ENCODE measurements at places on chromosomes 11 and 22.

GRCh38 chr22:47259990-47260389, 497.5 kb downstream of the TBC1D22A start:
- DNase-seq: no peak

- no peak for DNase-seq
Observed at GRCh38 chr22:46662226-46662625, 42.0 kb downstream of the GRAMD4 start.

DNA sequence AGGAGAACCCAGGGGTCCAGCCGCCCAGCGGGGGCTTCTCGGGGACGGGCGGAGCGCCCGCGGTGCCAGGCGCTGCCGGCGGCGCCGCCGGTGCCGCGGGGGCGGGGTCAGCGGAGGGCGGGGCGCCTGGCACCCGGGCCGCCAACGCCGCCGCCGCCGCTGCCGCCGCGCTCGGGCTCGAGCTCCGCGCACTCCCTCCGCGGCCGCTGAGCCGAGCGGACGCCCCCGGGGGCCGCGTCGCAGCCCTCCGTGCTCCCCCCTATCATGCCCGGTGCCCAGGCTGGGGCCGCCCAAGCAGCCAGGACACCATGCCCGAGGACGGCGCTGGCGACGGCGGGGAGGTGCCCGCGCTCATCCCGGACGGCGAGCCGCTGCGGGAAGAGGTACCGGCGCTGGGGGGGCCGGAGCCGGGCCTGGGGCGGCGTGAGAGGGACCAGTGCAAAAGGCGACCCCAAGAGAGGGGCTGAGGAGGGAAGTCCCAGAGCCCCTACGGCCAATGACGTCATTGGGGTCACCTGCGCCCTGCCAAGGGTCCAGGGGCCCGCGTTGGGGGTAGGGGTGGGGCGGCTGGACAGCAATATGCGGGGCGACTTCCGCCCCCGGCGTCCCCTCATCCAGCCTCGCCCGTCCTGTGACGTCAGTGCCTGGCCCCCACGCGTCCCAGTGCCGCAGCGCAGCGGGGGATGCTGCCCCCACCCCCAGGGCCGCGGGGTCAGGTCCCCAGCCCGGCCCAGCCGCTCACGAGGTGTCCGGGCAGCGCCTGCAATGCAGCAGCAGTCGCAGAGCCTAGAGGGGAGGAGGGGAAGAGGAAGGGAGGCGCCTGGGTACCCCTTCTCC, at the start of gene TMEM151A:
TSS of gene TMEM151A (plus strand) at position 189 of the 837 bp plus-strand sequence. CDS start at position 309, 120 bp downstream.
- DNase-seq: peak; percentile 86

DNA sequence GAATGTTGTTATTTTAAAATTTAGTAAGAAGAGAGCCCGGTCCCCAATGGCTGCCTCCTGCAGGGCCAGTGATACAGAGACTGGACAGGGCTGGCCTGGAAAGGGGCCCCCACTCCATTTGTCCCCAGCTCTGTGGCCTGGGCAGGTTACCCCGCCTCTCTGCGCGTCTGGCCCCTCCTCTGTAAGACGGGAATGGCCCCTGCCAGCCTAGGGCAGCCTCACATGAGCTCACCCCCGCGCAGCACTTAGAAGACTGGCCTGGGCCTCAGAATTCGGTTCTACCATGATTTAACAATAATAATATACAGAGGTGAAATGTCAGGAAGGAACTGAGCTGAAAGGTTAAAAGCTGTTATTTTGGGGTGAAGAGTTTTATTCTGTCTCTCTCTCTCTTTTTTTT, 1.3 kb downstream of the APOBEC3G start:
- no peak for DNase-seq

- no peak for DNase-seq
Observed at GRCh38 chr22:36743011-36743410, 32.9 kb downstream of the IFT27 start.

DNA sequence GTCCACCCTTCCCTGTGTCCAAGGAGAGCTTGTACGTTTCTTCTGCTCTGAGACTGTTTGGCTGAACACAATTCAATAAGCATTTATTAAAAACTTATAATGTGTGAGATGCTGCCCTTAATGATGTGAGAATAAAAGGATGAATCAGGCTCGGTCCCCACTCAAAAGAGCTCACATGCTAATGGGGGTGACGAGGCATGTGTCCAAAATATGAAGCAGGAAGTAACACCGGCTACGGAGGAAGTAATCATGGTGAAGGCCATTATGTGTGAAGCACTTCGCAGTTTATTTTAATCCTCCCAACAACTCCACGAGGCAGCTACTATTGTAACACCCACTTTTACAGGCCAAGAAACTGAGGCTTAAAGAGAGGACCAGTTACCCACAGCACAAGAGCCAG, 3.4 kb upstream of the RASD2 start:
- no peak for DNase-seq

GRCh38 chr11:19820100-19820499, 107.5 kb downstream of the NAV2 start:
- DNase-seq: peak; percentile 71

GRCh38 chr11:71189768-71190315, 62.5 kb downstream of the SHANK2 start:
- DNase-seq: peak; percentile 43

- DNase-seq: no peak
Observed at GRCh38 chr11:116910378-116910777, 73.0 kb upstream of the APOA1 start.

- no peak for DNase-seq
Observed at GRCh38 chr11:123316003-123316402, 114.1 kb upstream of the GRAMD1B start.

GRCh38 chr11:71940561-71941219, 11.8 kb downstream of the RNF121 start:
- DNase-seq: peak; percentile 15

DNA sequence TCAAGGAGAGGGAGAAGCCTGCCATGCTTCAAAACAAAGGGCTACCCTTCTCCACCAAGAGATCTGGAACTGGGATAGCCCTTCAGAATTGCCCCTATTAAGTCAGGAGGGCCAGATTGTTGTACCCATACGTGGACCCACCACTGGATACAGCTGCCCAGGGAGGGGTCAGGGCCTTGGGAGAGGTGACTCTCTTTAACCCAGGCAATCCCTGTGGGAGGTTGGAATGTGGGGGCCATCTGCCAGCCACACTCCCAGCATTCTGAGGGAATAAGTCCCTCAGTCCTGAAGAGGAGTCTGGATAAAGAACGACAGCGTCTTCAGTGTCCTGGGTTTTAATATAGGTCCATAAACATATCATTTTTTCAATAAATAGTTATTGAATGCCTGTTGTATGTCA, 588.2 kb upstream of the TENM4 start:
- DNase-seq: no peak

DNA sequence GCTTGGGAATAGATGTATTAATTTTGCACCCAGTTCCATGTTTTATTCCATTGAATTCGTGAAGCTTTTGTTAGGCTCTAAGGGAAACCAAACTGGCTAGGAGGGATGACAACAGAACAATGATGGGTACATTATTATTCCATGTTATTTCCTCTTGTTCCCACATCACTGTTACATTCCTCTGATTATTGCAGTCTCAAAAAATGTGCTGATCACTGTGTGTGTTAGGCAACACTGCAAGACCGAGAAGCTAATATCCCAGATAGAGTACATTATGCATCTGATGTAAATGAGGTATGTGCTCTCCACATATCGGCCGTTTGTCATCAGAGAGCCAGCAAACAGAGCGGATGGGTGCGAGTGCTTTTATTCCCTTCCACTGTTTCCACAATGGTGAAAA, 327.9 kb downstream of the SOX6 start:
- DNase-seq: no peak

DNA sequence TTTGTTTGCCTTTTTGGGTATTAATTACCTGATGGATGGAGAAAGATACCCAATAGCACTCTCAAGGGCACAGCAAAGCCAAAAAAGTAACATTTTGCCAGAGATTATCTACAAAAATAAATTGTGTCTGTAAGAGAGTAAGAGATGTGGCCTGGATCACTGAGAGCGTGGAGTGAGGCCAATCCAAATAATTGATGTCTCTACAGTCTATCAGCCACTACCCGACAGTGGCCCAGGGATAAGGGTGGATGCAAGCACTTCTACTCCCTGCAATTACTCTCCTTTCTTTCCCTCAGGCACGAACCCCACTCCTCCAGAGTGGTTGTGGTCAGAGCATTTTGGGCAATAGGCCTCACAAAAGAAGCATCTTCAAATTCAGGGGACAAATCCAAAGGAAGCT, 92.3 kb upstream of the ZC3H12C start:
- DNase-seq: peak; percentile 32

GRCh38 chr11:126336138-126336541, 19.3 kb upstream of the ST3GAL4 start:
- DNase-seq: no peak

DNA sequence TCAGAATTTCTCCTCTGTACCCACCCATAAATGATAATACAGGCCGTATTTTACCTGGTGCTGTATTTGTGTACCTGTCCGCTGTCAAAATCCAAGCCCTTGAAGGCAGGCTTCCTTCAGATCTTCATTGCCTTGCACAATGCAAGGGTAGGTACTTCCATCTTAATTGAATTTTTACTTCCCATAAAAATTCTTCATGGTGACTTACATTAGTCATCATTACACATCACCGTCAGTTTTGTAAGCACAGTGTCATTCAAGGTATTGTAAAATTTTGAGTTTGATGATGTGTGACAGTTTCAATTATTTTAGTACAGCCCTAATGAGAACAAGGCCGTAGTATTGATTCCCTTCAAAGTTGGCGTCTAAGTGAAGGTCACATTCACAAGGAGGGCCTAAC, 770 bp upstream of the TSG101 start:
- peak; percentile 65 for DNase-seq

DNA sequence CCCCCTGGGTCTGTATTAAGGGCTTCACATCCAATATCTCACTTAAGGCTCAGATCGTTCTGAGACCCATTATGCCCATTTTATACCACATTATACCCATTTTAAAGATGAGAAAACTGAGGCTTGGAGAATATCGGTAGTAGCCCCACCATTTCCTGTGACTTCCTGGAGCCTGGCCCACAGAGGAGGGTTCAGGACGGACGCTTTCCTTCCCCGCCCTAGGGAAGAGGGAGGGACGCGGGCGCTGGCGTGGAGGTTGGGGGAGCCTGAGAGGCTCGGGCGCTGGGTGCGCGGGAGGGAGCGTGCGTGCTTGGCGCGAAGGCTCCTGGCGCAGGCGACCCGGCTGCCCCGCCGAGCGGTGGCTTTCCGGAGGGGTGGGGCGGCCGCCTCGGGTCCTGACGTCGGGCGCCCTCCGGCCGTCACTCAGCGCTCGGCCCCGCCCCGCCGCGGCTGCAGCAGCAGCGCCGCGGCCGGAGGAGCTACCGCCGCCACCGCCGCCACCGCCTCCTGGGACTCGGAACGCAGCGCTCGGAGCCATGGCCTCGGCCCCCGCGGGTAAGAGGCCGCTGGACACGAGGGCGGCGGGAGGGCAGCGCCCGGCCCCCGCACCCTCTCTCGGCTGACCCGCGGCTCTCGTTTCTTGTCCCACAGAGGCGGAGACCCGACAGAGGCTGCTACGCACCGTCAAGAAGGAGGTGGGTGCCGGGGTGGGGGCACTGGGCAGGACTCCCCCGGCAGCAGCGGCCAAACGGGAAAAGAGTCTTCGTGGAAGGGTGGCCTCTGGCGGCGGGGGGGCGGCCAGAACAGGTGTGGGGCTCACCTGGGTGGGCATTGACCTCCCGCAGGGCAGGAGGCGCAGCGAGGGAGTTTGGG, at the start of gene SGSM1:
TSS of gene SGSM1 (plus strand) at position 422 of the 873 bp plus-strand sequence. CDS start at position 537, 115 bp downstream.
- peak; percentile 94 for DNase-seq

GRCh38 chr11:67364783-67365722, 8.3 kb downstream of the CLCF1 start:
- peak; percentile 77 for DNase-seq
